ENCODE measurements at places on chromosomes 4 and X.
A peak's percentile ranks its signal among the peaks of the same experiment; 100 is the strongest.

- DNase-seq, result no peak
Observed at GRCh38 chr4:40736910-40737309, 12.8 kb upstream of the NSUN7 start.

DNA sequence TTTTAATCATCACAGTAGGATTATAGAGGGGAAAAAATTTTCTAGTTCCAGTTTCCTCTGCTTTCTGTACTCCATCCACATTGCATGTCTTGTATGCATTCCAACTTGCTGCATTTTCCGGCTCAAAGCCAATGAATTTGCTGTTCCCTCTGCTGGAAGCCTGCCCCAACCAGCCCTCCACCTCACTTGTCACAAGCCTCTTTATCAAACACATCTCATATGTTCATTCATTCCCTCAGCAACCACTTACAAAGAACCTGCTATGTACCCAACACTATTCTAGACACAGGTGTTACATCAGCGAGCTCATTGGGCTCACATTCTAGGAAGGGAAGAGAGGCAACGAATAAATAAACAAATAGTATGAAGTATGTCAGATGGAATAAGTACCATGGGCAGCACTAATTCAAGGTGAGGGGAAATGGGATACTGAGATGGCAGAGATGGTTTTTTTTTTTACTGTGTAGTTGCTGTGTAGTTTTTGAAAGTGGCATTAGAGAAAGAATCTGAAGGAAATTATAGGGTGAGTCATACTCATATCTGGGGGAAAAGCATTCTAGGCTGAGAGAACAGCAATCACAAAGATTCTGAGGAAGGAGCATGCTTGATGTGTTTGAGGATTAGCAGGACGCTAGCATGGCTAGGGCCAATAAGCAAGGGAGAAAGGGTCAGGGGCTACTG, 332.5 kb downstream of the PDGFC start:
- no peak for DNase-seq

GRCh38 chr4:4941751-4942150, 77.5 kb downstream of the CYTL1 start:
- DNase-seq, result no peak

DNA sequence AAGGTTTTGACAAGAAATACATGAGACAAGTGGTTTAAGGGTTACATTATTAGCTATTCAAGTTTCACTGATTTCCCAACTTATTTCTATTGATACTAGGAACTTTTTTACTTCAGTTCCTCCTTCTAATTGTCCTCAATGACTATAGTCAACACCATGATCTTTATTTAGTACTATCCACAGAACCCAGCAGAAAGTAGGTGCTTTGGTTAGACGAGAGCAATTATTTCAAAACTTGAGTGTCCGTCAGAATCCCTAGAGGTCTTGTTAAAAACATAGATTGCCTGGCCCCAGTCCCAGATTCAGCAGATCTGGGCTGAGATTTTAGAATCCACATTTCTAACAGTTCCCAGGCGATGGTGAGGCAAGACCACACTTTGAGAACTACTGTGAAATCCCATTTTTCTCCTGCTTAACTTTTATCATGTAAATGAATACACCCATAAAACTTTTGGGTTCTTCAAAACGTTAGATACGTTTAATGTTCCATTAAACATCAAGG, 17.9 kb downstream of the EXOC1 start:
- no peak for DNase-seq

- DNase-seq, result peak; percentile 90
Observed at GRCh38 chr4:38856524-38857337, at the start of gene TLR6. Gene TLR6, minus strand, starts transcription at chr4:38856817. Its CDS starts 27,344 bp downstream, at chr4:38829473.

GRCh38 chr4:146273204-146273901, 59.0 kb downstream of the REELD1 start:
- DNase-seq, result no peak

DNA sequence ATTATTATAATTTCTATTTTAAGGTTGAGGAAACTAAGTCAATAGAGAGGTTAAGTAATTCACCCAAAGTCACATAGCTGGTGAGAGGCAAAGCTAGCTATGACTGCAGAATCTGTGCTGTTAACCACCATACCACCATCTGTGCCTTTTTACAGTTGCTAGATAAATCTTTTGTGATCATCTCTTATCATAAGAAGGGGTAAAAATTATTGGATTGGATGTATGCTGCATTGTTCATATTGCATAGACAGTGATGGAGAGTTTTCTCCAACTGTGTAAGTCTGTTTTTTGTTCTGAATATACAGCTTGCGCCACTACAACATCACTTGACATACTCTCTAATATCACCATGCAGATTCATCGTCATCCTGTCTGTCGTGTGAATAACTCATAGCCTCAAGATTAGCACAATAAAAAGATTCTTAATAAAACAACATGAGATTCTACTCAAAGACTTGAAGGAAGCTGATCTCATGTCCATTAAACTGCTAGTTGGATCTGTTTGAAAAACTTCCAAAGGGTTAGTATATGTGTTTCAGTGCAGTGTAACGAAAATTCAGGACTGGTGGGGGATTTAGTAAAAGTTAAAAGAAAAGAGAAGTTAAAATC, 495.9 kb downstream of the SPRY1 start:
- no peak for DNase-seq

DNA sequence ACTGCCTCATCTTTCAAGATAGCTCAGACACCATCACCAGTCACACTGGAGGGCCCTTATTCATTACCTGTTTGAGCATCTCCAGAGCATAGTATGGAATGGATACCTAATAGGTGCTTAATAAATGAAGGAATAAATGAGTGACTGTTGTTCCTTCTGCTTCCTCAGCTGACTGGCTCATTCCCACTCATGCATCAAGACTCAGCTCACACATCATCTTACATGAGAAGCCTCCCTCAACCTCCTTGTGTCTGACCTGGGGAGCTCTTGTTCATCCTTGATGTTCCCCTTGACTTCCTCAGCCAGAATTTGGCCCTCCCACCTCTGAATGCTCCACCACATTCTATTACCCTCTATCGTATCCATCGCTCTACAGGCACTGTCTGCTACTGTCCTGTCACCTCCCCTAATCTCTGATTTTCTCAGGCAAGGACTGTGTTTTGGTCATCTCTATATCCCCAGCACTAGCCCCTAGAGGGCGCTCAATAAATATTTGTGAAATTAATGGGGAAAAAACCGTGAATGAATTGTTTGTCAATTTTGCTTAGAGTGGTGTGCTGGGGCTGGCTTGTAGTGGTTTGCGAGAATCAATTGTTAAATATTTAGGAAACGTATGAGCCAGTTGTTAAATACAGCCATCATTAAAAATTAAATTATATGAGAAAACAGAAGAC, 88.3 kb downstream of the NHSL2 start:
- DNase-seq, result peak; percentile 24

- no peak for DNase-seq
Observed at GRCh38 chr4:38803833-38804653, 548 bp downstream of the TLR1 start.

GRCh38 chr4:124514588-124514987, 197.9 kb downstream of the ANKRD50 start:
- DNase-seq, result no peak

- no peak for DNase-seq
Observed at GRCh38 chr4:57550198-57550597, 440.0 kb upstream of the IGFBP7 start.

DNA sequence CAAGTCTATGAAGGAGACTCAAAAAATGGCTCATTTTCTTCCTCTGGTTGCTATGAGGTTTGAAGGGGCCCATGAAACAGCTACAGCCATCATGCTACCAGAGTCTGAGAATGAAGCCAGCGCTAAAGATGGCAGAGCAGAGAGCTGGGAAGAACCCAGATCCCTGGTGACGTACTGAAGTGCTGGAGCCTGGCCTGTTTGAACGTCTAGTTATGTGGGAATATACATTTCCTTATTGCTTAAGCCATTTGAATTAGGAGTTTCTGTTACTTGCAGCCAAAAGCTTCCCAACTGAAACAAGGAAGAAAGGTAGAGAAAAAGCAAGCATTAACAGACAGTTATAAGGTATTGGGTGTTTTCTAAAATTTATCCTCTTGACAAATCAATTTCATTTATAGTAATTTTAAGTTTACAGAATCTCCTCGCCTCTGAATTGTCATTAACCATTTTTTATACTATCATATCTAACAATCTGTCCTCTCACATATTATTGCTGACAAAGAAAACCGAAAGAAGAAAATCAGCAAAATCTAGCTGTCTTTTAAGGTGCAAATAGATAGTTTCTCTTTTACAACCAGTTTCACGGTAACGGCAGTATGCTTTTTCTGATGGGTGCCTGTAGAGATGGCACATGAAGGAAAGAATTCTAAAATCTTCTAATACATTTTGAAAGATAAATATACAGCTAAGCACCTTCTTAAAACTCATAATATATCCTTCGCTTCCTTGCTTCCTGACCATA, 8.9 kb upstream of the COQ2 start:
- DNase-seq, result no peak

GRCh38 chr4:168791376-168791775, 218.7 kb downstream of the CBR4 start:
- DNase-seq, result no peak

GRCh38 chrX:132638313-132638712, 149.5 kb upstream of the MBNL3 start:
- no peak for DNase-seq

DNA sequence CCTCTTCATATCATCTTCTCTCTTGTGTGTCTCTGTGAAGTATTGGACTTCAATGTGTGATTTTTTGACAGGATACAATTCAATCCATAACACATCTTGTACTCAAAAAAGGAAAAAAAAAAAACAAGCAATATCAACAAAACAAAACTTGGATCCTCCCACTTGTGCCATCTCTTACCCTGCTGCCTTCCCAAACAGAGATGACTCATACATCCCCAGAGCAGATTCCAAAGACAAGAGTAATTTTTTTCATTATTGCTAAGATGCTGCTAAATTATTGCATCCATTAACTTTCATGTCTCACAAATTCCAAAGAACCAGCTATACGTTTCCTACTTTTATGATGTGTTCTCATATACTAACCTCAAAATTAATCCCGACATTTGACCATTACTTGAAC, 479.2 kb downstream of the GBA3 start:
- no peak for DNase-seq

- DNase-seq, result peak; percentile 88
Observed at GRCh38 chr4:139177869-139178619, 1.0 kb upstream of the ELF2 start.

DNA sequence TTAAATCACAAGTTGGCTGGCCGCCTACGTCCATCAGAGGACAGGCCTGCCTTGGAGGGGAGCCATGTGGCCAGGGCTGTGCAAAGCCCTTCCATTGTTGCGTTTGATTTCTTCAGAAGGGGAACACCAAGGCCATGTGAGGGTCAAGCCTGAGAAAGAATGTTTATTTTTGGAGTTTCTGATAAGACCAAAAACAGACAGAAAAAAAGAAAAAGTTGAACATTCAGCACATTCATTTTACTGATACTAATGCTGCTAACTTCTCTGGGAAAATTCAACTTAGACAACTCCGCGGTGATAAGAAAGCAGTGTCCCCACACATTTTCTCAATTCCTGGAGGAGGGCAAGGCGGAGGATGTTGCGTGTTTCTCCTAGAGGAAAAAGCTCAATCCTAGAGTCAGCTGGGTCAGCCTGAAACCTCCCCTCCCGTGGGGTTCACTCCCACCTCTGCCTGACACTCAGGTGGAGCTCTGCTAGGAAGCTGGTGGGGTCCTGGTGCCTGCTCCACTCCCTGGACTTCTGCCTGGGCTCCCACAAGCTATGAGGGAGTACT, 63.5 kb downstream of the ANAPC4 start:
- DNase-seq, result no peak

DNA sequence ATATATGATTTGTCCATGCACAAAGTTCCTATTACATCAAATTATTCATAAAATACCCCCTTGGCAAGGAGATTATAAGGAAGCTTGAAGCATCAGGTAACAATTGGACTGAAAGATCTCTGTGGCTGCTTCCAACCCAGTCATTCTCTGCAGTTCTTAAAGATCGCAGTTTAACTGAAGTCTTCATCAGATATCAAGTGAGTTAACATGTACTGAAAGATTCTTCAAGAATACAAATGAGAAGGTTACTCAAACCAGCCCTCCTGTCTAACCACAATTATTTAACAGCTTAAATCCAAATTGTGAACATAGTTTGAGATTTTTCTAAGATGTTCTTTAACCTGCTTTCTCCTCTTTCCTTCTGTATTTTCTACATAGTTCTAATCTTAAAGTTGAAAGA, 56.1 kb downstream of the SLC10A7 start:
- no peak for DNase-seq

DNA sequence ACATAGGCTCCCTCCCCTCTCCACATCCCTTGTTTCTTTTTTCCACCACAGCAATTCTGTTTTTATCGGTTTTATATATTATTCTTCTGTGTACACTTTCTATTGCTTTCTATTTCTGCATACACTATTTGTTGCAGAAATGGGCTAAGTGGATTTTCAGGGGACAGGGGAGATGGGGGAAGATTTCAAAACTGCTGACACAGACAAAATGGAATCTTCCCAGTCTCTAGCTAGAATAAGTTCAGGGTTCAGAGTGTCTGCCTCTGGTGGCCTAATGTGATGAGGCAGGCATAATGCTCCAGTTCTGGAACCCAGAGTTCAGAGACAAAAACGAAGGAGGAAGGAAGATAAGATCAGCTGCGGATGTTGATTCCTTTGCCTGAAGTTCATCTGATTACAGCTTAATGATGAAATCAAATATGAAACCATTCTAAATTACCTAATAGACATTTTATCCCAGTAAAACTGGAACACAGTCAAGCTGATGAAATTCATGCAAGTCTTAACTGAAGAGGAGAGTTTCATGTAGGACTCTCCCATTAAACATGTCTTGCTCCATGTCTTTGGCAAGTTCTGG, 447.1 kb downstream of the AFF2 start:
- DNase-seq, result no peak

DNA sequence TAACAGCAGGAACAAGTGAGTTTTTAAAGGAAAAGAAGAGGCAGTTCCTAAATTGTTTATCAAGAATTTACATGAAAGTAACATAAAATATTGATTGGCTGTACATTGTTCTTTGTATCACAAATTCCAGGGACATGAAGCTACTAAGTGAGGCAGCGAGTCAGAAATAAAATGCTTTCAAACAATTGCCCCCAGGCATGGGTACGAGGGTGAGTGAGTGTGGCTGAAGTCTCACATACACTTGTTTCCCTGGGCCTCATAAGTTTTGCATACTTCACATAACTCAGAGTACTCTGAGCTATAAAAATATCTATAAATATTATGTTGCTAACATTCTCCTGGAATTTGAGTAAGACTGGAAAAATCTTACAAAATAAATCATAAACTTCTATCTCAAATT, 511.6 kb upstream of the PRKX start:
- DNase-seq, result no peak

- DNase-seq, result no peak
Observed at GRCh38 chr4:172813359-172813923, 355.2 kb upstream of the GALNT7 start.

GRCh38 chr4:147683188-147683591, 773 bp downstream of the PRMT9 start:
- DNase-seq, result no peak

GRCh38 chrX:50813843-50814661, at the start of gene SHROOM4:
Gene SHROOM4, minus strand, starts transcription at chrX:50814194. Its CDS starts 176 bp downstream, at chrX:50814018.
- no peak for DNase-seq

GRCh38 chr4:8855818-8856245, 15.8 kb downstream of the HMX1 start:
- DNase-seq, result no peak
